AG10803 (cell line): ENCODE measurements at places on chromosomes 6 and 20.

DNA sequence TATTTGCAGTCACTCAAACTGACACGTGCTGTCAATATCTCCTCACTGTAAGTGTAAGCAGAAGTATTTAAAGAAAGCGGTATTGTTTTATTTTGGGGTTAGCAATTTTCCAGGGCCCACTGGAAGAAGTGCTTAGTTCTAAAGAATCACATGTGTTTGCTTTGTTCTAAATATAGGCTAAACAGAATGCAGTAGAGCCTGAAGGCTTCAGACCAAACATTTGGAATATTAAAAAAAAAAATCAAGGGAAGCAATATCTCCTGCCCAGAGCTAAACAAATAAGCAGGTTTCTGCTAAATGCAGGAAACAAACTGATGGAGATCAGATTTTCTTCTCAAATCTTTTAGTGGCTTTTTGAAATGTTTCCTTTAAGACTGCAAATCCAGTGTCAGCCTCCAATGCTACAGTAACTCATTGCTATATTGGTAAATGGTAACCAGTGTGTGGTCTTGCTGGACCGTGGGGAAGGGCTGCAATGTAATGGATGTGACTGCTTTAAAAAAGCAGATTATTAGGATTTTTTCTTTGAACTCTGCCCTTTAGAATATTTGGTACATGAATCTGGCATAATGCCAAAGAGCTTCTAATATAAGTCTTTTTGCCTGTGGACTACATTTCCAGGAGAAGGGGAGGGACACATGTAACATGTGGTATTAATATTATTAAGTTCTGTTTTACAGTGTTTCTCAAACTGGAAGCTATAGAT, 317.1 kb upstream of the FERMT1 start:
- DNase-seq: no peak

- DNase-seq: no peak
Observed at GRCh38 chr6:168274037-168274952, 45.3 kb downstream of the DACT2 start.

DNA sequence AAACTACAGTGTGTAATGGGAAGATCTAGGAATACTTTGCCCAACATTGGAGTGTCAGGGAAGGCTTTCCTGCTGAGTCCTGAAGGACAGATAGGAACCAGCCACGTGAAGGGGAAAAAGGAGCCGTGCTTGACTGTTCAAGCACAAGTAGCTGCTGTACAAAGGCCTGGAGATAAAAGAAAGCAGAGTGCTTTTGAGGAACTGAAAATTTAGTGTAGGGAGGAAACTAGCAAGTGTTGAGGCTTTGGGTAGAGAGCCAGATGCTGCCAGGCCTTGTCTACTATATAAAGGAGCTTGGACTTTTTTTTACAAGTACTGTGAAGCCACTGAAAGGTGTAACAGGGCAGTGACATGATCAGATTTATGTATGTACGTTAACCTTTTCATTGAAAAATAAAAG, 39.0 kb downstream of the DSE start:
- DNase-seq: no peak

DNA sequence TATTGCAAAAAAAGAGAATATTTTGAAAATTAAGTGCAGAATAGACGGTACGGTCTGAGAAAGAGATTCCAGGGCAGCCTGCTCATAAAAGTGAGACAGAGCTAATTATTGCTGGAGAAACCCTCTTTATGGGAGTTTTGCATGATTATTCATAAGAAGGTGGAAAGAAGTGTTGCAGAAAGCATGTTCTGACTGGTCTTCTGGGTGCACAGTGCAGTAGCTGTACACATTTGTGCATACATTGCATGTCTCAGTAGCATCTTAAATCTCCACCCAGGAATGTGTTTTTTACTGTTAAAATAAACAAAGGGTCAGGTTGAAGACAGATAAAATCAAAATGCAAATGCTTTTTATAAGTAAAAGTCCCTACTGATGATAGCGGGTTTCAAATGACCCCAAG, 1813.6 kb upstream of the DEFB115 start:
- DNase-seq: no peak

DNA sequence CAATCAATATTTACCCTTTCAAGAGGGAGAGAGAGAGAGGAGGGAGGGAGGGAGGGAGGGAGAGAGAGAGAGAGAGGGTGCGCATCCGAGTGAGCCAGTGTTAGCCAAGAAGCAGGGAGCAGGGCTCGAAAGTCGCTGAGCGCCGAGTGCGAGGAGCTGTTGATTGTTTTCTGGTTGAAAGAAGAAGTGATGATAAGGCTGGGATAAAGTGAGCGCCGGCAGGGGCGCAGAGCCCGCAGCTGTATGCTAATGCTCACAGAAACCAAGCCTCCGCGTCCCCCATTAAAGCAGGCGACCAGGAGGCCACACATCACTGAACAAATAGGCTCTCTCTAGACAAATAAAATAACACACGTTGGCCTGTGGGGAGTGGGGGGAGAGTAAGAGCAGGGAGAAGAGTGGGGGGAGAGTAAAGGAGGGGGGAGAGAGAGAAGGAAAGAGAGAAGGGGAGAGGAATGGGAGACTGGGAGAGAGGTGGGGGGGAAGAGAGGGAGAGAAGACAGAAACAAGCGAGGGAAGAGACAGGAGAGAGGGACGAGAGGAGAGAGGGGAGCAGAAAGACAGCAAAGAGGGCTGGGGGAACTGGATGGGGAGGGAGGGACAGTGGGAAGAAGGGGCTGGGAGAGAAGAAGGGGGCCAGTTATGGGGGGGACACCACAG, 5.0 kb upstream of the INSM1 start:
- DNase-seq: no peak

DNA sequence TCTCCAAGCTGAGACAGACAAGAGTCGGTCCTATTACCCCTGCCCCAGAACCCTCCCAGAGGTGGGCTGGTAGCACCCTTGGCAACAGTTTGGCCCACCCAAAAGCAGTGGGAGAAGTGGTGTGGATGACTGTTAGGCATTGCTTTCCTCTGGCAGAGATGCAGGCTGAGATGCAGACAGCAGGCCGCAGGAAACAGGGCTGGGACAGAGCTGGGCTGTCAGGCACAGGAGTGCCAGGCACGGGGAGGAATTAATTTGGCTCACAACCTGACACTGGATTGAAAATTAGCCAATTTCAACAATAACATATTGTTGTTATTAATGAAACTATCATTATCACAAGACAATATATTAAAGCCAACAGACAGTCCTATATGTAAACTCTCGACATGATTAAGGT, 15.7 kb upstream of the SIRT5 start:
- no peak for DNase-seq

- no peak for DNase-seq
Observed at GRCh38 chr20:38227420-38228360, 32.8 kb downstream of the KIAA1755 start.

- DNase-seq: no peak
Observed at GRCh38 chr6:4844108-4844507, 67.9 kb downstream of the CDYL start.

DNA sequence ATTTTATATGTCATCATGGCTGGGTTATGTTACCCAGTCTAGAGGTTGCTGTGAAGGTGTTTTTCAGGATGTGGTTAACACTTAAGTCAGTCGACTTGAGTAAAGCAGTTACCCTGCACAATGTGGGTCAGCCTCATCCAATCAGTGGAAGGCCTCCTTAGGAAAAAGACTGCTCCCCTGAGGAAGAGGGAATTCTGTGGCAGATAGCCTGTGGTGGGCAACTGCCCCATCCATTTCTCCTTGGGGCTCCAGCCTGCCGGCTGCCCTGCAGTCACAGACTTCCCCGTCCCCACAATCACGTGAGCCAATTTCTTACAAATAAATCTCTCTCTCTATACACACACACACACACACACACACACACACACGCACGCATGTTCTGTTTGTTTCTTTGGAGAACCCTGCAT, 34.5 kb upstream of the MPC1 start:
- no peak for DNase-seq

DNA sequence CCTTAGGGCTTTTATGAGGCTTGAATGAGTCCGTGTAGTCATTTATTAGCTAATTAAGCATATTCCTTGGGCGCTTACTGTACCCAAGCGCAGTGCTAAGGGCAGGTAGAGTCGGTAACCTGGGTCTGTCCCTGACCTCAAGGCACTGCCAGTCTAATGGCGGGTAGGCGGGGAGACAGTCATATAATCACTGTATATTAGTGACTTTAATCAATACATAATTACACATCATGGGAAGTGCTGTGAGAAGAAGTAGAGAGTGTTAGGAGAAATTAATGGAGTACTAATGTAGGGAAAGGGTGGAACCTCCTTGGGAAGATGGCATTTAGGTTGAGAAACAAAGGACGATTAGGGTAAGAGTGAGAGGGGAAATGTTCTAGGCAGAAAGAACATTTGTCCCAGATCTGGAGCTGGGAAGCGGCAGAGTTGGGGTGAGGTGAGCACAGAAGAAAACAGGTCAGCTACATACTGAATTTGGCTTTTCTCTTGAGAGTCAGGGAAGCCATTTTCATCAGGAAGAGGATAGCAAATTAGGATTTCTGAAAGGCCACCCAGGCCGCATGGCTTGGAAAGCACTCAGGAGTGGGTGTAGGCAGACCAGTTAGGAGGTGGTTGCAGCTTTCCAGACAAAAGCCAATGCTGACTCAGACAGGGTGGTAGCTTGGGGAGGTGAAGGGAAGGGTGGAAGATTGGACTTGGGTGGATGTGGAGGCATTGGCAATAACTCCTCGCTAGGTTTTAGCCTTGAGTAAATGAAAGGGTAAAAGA, 954 bp upstream of the BLCAP start:
- no peak for DNase-seq

DNA sequence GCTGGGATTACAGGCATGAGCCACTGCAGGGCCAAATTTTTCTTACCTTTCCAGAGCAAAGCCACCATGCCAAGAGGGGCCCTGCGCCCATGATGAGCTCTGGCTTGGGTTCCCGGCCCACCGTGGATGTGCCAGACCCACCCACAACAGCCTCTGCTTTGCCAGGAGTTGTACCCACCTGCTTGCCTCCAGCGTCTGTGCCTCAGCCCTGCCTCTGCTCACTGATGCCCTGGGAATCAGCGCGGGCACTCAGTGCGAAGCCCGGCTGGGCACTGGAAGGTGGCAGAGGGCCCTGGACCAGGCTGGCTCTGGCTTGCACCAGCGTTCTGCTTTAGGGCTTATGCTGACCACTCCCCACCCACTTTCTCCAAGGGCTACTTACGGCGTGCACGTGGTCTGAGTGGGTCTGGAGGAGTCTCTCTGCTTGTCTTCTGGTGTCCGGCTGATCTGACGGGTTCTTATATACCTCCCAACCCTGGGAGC, at the start of gene MLN:
TSS of gene MLN (minus strand) at position 433 of the 483 bp plus-strand sequence. CDS start 2,840 bp downstream, outside the sequence.
- no peak for DNase-seq

DNA sequence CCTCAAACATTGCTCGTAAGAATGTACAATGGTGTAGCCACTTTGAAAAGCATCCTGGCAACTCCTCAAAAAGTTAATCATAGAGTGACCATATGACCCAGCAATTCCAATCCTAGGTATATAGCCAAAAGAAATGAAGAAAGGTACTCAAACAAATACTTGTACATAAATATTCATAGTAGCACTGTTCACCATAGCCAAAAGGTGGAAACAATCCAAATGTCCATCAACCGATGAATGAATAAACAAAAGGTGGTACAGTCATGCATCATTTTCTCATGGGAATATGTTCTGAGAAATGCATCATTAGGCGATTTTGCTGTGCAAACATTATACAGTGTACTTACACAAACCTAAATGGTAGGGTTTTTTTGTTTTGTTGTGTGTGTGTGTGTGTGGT, 74.4 kb upstream of the TBC1D7 start:
- DNase-seq: no peak

DNA sequence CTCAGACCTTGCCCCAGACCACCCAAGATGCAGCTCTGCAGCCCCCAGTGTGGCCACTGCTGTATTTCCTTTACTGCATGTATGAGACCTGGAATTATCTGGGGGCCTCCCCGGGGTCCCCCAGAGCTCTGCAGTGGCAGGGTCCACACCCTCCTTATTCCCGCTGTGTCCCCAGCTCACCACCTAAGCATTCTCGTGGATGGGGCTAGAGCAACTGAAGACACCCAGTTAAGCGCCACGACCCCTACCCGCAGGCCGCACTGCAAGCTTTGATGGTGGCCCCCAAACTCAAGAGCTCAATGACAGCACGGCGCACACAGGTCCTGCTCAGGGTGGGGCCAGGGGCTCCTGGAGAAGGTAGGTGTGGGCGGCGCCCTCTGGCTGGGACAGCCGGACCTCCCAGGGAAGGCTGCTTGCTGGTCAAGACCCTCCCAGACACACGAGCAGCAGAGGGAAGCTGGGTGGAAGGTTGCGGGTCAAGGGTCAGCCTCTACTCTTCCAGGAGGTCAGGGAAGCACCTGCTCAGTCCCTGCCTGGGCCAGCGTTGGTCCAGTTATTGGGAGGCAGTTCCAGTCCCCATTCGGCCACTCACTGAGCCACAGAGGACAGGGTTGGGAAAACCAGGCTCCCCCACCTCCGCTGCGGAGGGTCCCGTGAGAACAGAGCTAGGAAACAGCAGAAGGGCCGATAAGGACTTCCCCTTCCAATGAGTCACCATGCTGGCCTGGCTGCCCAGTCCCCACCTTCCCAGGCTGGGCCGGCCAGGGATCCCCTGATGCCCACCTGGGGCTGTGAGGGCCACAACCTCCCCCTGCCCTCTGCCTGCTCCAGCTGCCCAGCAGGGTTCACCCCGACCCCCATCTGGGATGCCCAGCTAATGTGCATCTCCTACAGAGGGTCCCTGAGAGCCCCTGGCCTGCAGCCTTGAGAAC, 2.9 kb downstream of the LAMA5 start:
- no peak for DNase-seq

- DNase-seq: no peak
Observed at GRCh38 chr20:45821947-45822346, 5.2 kb downstream of the TNNC2 start.

GRCh38 chr6:157868835-157869234, 45.8 kb downstream of the SNX9 start:
- DNase-seq: no peak

GRCh38 chr20:1391640-1392442, 1.0 kb downstream of the FKBP1A start:
- no peak for DNase-seq

DNA sequence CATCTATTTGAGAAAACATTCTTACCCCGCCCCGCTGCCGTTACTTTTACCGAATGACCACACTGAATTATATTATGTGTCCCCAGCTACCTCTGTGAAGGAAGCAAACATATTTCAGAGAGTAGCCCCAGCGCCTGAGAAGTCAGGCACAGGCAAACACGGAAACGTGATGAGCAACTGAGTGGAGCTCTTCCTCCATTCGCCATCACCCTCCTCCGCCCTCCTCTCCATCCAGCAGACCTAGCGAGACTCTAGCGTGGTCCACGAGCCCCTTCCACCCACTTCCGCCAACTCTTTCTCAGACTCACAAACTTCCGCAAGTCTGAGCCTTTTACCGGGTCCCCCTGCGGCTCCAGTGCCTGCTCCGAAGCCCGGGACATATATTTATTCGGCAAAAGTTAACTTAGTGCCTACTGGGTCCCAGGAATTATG, 582 bp downstream of the SNRPB start:
- peak; percentile 54 for DNase-seq

DNA sequence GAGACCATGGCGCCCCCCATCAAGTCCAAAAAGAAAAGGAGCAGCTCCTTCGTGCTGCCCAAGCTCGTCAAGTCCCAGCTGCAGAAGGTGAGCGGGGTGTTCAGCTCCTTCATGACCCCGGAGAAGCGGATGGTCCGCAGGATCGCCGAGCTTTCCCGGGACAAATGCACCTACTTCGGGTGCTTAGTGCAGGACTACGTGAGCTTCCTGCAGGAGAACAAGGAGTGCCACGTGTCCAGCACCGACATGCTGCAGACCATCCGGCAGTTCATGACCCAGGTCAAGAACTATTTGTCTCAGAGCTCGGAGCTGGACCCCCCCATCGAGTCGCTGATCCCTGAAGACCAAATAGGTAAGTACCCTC, 41.7 kb upstream of the NAA20 start:
- DNase-seq: peak; percentile 62
